ENCODE measurements at places on chromosomes 6 and 20. TPM values are rescaled to one million over a fixed set of nuclear protein-coding genes. Genes with fewer than 3 reads are reported as not detected.

Gene TBX18
- 18.9 TPM for total RNA-seq

Gene PRL
- not detected for total RNA-seq

Gene DOK5
- not detected for total RNA-seq

Gene HLA-DRA
- not detected for total RNA-seq

Gene OR2B6
- total RNA-seq, result not detected

Gene RAET1G
- total RNA-seq, result 8.5 TPM

Gene IL20RA
- not detected for total RNA-seq

Gene DEFB124
- total RNA-seq, result 0.42 TPM

Gene OPRL1
- total RNA-seq, result 1.5 TPM

Gene CD83
- 1.7 TPM for total RNA-seq

Gene CLPSL2
- total RNA-seq, result 0.53 TPM

Gene SLPI
- total RNA-seq, result 10.9 TPM

Gene ERGIC3
- total RNA-seq, result 242 TPM

Gene TRIM31
- total RNA-seq, result 0.72 TPM

All from A549 treated with AZD2906 at 1 μM for 4 hours (cell line).